ACHN (cell line): ENCODE measurements at places on chromosomes 13 and 19.

GRCh38 chr19:38975861-38976271, 324 bp upstream of the FBXO17 start:
- peak; percentile 68 for DNase-seq

DNA sequence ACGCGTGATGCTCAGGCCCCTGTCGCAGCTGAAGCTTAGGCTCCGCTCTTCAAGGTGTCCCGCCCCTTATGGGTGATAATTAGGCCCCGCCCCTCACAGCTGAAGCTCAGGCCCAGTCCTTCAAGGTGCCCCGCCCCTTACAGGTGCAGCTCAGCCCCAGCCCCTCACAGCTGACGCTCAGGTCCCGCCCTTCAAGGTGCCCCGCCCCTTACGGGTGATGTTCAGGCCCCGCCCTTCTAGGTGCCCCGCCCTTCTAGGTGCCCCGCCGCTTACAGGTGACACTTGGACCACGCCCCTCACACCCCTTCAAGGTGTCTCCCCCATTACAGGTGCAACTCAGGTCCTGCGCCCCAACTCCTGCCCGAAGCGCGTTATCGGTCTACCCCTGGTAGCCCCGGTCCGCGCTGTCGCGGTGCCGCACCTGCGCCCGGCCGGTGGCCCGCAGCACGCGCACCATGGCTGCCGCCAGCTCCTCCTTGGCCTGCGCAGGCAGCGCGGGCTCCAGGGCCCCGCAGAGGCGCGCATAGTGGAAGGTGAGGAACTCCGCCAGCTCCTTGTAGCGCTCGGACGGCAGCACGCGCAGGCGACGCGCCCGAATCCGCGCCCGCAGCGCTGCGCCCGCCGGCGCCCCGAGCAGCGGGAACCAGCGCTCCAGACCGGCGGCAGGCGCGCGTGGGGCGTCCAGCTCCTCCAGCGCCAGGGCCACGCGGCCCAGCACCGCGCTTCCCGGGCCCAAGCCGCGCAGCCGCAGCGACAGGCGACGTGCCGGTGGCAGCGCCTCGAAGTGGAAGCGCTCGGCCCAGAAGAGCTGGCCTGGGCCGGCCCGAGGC, 7.3 kb downstream of the RASAL3 start:
- no peak for DNase-seq

GRCh38 chr19:19315444-19315843, 4.9 kb downstream of the SUGP1 start:
- DNase-seq, result peak; percentile 14

GRCh38 chr13:76703621-76704288, 182.4 kb downstream of the KCTD12 start:
- no peak for DNase-seq

DNA sequence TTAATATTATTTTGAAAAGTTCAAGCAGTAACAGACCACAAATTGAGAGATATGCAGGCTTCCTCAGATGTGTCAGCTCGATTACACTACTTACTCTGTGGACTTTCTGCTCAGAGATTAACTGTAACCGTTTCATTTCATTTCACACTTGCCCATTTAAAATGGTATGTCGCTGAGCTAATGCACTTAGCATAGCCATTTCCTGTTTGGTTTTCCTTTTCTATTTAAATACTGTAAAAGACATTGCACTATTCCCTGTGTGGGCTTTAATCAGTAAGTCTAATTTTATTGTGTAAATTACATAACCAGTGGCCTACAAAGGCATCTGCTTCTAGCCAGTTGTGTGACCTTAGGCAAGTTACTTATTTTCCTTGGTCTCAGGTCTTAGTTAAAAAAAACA, 237.6 kb downstream of the LACC1 start:
- DNase-seq, result no peak

- no peak for DNase-seq
Observed at GRCh38 chr13:104372095-104372655, 1306.0 kb upstream of the SLC10A2 start.

DNA sequence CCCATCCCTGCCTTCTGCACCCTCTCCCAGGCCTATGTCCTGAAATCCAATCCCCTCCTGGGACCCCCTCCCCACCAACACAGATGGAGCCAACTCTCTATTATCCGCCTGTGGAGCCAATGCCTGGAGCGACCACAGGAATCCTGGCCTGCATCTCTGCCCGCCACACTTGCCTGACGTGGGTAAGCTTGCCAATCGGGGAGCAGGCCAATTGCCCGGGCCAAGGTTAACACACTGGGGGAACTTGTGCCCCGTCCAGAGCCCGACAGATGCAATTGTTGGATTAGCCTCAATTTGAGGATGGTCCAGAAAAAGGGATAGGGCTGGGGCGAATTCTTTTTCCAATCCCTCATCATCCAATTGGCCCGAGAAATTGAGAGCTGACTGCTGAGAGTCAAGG, 5.9 kb downstream of the WIZ start:
- no peak for DNase-seq

DNA sequence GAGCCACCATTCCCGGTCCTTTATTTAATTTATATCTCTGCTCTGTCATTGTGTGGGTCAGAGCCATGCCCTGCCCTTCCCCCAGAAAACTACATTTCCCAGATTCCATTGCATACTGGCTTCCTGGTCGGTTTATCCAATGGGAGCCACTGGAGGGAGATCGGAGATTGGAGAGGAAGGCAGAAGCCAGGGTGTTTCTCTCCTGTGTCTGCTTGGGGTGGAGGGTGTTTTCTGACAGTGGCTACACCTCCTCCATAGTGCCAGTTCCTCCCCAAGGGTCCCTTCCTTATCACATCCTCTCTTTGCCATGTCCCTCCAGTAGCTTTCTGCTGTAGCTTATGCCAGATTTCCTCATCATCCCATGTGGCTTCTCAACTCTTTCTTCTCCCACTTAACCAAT, 19.0 kb downstream of the OLFM2 start:
- peak; percentile 37 for DNase-seq

- no peak for DNase-seq
Observed at GRCh38 chr19:19105365-19106055, 32.8 kb downstream of the TMEM161A start.

DNA sequence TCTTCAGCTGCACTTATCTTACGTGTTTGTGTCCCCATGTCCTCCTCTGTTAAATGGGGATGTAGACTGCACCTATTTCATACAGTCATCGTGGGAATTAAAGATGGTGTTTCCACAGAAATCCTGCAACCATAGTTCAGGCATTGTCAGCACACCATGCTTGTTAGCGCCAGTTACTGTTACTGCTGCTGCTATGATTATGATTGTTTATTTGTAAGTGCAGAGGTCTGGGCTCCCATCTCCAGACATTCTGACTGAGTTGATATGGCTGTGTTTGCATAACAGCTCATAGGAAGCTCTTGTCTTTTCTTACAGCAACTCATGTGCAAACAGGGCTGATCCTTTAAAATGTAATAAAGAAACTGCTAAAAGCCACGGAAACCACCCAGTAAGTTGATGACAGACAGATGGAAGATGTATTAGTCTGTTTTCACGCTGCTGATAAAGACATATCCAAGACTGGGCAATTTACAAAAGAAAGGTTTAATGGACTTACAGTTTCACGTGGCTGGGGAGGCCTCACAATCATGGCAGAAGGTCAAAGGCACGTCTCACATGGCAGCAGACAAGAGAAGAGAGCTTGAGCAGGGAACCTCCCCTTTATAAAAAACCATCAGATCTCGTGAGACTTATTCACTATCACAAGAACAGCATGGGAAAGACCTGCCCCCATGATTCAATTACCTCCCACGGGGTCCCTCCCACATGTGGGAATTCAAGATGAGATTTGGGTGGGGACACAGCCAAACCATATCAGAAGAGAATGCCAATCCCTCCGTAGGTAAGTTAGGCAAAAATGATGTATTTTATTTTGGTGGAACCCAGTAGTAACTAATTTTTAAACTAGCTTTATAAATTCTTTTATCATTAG, 1.6 kb downstream of the ZSCAN5A start:
- no peak for DNase-seq

- DNase-seq, result no peak
Observed at GRCh38 chr13:33144358-33144784, 128.1 kb downstream of the KL start.

DNA sequence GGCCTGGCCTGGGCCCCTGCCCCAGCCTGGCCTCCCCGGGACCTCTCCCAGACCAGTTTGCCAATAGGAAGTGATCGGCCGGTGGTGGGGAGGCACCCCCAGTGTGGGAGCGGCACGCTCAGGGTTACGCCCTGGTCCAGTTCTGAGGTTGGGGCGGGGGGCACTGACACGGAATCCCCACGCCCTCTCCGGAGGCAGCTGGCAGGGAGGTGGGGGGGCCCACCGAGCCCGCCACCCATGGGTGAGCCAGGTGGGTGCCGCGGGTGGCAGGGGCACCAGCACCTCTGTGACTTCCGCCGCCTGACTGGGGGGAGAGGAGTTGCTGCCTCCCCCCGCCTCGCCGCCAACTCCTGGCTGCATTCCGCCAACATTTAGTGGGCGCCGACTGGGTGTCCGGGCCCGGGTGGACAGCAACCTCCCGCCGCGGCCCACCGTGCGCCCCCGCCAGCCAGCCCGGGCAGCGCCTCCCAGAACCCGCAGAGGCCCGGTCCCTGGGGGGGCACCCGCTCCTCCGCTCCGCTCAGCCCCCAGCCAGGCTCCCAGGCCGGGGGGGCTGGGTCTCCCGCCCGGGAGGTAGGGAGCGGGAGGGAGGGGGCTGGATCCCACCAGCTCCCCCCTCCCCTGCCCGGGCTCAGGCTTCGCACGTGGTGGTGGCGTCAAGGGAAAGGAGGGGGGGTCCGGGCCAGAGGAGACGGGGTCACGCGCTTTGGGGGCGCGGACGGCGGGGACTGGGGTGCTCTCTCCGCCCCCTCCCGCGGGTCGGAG, 2.0 kb downstream of the ZBTB7A start:
- peak; percentile 41 for DNase-seq

GRCh38 chr13:43077906-43078305, 54.5 kb downstream of the DNAJC15 start:
- no peak for DNase-seq
